ENCODE measurements at places on chromosomes 5 and 9.

GRCh38 chr5:109901628-109901981, 211.9 kb downstream of the MAN2A1 start:
- no peak for DNase-seq

DNA sequence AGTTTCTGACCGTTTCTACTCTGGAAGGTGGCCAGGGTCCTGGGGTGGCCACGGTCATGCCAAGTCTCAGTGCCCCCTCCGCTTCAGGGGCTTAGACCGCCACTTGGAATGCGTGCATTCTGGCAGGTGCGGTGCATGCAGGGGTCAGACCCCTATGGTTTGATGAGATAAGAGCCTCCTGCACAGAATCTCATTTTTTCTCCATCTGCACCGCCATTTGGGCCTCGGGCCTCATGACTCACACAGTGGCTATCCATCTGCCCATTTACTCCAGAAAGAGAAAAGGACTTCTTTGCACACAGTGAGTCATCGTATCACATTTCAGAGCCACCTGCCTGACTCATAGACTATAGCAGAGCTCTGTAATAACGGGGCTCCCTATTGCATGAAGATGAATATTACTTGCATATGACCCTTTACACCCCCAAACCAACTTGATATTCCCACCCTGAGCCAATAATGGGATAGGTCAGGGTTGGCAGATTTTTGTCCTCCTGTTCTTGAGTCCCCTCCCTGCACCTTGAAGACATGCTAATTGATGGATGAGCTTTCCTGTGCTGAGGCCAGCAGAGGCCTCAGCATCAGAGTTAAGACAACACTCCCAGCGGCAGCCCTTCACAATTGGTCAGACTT, 157.4 kb downstream of the NR3C1 start:
- no peak for DNase-seq

- no peak for DNase-seq
Measured at GRCh38 chr9:129164246-129164930, 13.7 kb downstream of the IER5L start.

DNA sequence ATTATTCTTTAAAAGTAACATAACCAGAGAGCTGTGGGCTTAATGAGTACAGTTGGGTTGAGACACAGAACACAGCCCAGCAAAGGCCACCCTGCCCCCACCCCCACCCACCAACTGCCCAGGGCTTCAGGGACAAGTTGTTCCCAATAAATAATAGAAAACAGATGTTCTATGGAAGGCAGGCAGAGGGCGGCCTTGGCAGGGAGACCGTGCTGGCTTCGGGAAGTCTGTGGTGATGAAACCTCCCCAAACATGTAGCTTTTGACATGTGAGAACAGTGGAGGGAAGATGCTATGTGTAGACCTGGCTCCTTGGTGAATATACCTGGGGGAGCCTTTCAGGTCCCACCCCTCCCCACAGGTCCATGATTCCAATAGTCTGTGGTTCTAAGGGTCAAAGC, 10.0 kb downstream of the TRAF1 start:
- DNase-seq, result peak; percentile 61

DNA sequence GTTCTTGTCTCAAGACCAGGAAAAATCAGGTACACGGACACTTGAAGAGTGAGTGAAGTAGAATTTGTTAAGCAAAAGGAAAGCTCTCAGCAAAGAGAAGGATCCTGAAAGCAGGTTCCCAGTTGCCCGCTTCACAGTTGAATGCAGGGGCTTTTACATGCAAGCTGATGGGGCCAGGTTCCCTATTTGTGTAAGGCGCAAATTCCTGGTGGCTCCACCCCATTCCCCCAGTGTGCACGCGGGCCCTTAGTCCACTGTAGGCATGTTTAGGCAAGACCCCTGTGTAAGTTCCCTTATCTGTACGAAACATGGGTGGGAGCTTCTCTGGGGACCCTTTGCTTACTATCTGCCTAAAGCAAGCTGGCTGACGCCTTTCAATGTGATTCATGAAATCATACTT, 2.7 kb upstream of the AGTPBP1 start:
- no peak for DNase-seq

GRCh38 chr5:98847054-98847453, 73.6 kb downstream of the RGMB start:
- DNase-seq, result no peak

DNA sequence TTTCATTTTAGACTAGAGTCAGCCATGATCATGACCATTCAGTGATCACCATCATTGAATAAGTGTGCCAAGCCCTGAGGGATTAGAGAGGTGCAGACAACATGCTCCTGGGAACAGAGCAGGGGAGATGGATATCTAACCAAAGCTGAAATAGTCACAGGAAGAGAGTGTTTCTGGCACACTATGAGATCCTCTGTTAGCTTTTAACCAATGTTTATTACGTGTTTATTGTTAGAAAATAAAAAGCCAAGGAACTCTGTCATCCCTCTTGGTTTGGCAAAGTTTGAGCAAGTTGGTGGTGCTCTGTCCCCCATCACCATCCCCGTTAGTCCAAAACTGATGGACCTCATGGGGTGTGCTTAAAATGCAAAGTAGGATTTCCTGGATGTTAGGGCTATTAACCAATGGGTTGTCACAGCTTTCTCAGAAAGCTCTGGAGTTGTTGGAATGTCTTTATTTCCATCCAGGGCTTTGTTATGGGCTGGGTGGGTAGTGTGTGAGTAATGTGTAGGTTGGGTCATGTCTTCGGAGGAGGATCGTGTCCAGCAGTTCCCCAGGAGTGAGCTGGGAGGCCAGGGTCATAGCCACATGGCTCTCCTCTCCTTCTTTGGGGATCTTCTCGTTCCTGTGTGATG, 34.9 kb downstream of the SLC28A3 start:
- no peak for DNase-seq

DNA sequence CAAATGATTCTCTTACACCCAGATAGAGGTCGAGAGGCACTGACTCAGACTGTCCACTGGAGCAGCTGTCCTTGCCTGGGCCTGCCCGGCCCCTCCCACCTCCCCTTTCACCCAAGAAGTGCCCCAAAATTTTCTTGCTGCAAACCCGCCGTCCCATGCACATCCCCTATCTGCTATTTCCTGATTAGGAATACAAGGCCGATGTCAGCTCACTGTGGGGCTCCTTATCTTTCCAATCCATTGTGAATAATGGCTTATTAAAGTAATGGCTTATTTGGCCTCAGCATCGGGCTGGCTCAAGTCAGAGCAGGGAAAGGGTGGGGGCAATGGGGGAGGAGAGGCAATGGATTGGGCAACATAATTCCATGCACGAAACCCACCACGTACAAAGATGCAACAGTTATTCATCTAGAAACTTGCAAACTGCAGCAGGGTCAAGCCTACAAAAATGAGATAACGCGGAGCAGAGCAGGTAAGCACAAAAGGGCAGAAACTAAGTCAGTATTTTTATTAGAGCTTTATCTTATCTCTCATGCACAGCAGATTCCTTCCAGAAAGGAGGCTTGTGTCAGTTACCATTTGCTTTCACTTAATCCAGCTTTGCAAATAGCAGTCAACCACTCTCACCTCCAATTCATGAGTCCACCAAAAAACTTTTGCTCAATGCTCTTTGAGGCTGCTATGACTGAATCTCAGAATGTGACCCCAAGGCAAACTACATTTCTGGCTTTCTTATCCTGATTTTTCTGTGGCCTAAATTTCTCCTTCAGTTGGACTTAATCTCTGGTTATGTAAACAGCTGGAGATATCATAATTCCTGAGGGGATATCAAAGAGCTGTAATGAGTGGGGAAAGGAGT, 138.2 kb upstream of the OSMR start:
- no peak for DNase-seq

- no peak for DNase-seq
Measured at GRCh38 chr9:91034976-91035824, 233.6 kb downstream of the SYK start.

- DNase-seq, result no peak
Measured at GRCh38 chr5:81572201-81572600, 178.3 kb upstream of the ACOT12 start.

DNA sequence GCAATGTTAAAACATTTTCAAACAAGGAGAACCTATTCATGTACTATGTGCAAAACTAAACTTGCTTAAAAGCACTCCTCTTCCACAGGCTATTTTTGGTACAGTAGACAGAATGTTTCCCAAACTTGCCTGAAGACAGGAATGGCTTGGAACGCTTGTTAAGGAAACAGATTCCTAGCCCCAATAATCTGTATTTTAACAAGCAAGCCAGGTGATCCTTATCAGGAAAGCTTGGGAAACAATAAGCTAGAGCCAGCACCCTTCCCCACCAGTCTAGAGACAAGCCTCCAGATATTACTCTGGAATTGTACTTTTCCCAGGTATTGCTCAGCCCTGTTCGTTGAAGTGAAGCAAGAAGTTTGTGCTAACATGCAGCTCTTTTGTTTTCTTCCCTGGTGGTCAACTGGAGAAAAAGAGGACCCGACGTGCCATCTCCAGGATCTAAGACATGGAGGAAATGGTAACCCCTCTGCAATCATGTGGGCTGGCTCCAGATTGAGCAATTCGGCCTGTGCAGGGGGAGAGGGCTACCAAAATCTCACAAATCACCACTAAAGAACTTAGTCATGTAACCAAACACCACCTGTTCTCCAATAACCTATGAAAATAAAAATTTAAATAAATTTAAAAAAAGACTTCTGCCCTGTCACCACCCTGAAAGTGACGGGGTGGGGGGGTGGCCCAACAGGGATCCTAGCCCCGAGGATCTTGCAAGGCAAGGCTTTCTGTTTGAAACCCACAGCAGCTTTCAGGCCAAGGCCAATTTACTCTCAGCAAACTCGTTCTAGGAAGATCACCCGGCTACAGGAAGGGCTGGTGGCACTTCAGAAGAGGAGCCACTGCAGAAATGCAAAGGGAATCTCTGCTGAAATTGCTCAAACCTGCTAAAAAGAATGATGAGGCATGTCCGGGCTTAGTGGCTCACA, 48.6 kb downstream of the SHB start:
- no peak for DNase-seq
